Activated B cell treated with CpG ODN at 0.5 μM for 24 hours (primary cell): ENCODE measurements at places on chromosomes 7 and 10. TPM values are rescaled to one million over a fixed set of nuclear protein-coding genes. Genes with fewer than 3 reads are reported as not detected.

- H3K36me3 ChIP-seq = peaks cover 35% of the 10 kb centered on the region
- H3K27me3 ChIP-seq = peaks cover 4% of the 10 kb centered on the region
- peak overlapping the region; percentile 89 for H3K4me3 ChIP-seq
- peaks cover 46% of the 10 kb centered on the region for H3K4me1 ChIP-seq
Measured at GRCh38 chr7:23299770-23300300, 696 bp downstream of the MALSU1 start.

DNA sequence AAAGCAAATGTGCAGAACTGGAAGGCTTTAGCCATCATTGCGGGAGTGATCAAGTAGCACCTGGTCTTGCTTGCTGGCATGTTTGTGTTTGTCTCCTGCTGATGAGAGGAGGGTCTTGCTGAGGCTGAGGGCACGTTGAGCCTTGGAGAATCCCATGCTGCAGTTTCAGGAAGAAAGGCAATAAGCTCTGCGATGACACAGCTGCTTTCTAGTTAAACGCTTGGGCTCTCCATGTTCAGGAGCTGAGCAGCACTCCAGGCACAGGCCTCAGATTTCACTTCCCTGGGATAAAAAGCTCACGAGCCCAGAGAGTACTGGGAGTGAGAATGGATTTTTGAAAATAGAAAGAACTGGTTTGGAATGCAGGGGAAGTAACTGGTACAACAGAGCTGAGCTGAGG, 100.8 kb downstream of the LRRC18 start:
- no peak overlapping the region for H3K27ac ChIP-seq
- no peaks in the 10 kb centered on the region for H3K27me3 ChIP-seq
- H3K4me3 ChIP-seq = no peak overlapping the region
- no peaks in the 10 kb centered on the region for H3K4me1 ChIP-seq

GRCh38 chr7:155643804-155644177, 670 bp upstream of the RBM33 start:
- H3K27ac ChIP-seq = peak overlapping the region; percentile 98
- H3K4me1 ChIP-seq = peaks cover 49% of the 10 kb centered on the region
- no peak for DNase-seq
- peaks cover 65% of the 10 kb centered on the region for H3K36me3 ChIP-seq
- H3K4me3 ChIP-seq = peak overlapping the region; percentile 98

DNA sequence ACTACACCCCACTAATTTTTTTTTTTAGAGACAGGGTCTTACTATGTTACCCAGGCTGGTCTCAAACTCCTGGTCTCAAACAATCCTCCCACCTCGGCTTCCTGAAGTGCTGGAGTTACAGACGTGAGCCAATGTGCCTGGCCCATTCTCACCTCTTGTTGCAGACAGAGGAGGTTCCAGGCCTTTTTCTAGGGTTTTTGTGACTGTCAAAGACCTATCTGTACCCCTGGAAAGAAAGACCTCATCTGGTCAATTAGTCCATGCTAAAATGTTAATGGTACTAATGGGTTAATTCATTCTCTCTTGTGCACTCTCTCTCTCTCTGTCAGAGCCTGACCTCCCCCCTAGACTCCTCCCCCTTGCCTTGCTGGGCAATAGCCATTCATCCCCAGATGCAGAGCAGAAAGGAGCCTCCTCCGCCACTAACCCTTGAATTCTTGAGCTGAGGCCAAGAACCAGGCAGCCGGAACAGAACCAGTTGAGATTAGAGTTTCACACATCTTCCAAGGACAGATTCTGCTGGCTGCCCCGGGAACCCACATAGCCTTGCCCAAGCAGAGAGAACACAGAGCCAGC, 209.7 kb downstream of the SKIDA1 start:
- no peaks in the 10 kb centered on the region for H3K36me3 ChIP-seq
- no peaks in the 10 kb centered on the region for H3K27me3 ChIP-seq
- no peak for DNase-seq

- DNase-seq = no peak
- H3K4me1 ChIP-seq = no peaks in the 10 kb centered on the region
- H3K36me3 ChIP-seq = no peaks in the 10 kb centered on the region
- no peak overlapping the region for H3K27ac ChIP-seq
- H3K27me3 ChIP-seq = no peaks in the 10 kb centered on the region
- H3K4me3 ChIP-seq = no peak overlapping the region
Measured at GRCh38 chr10:37314862-37315261, 189.5 kb downstream of the ANKRD30A start.

DNA sequence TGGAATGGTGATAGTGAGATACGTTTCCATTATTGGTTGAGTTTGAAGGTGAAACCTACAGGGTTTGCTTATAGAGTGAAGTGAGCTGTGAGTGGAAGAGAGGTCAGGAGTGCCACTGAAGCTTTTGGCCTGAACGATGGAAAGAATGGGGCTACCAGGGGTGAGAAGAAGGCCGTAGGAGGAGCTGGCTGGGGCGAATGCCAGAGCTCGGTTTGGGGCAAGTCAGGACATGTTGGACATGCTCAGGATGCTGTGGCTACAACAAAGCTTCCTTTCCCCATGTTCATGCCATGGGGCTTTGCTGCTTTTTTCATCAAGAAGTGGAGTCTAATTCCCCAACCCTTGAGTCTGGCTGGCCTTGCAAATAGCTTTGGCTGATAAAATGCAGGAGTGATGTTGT, 253.7 kb downstream of the GLRX3 start:
- H3K27ac ChIP-seq = no peak overlapping the region
- no peaks in the 10 kb centered on the region for H3K4me1 ChIP-seq
- no peak for DNase-seq
- H3K36me3 ChIP-seq = no peaks in the 10 kb centered on the region
- H3K4me3 ChIP-seq = no peak overlapping the region

DNA sequence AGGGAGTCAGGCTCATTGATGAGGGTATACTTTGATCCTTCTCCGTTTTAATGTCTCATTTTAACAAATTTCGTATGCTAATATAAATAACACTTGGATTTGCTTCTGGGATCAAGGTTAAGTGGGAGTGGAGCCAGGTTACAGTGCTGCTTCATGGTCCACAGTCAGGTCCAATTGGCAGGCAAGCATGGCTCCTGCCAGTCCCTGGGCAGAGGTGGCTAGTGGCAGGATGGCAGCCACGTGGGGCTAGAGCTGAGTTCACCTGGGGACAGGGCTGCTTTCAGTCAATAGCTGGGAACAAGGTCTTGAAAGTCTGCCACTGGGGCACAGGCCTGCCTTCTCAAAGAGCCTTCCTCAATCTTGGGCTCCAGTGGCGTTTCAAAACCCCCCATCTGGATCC, 16.0 kb upstream of the VWA2 start:
- no peak overlapping the region for H3K4me3 ChIP-seq
- H3K27ac ChIP-seq = no peak overlapping the region
- DNase-seq = no peak
- H3K36me3 ChIP-seq = no peaks in the 10 kb centered on the region
- H3K4me1 ChIP-seq = no peaks in the 10 kb centered on the region

- no peak for DNase-seq
- H3K36me3 ChIP-seq = no peaks in the 10 kb centered on the region
- H3K27me3 ChIP-seq = no peaks in the 10 kb centered on the region
Measured at GRCh38 chr10:66746711-66747110, 179.1 kb upstream of the LRRTM3 start.

GRCh38 chr10:96413151-96413787, 54.5 kb upstream of the OPALIN start:
- peaks cover 14% of the 10 kb centered on the region for H3K27me3 ChIP-seq
- no peak for DNase-seq
- no peak overlapping the region for H3K27ac ChIP-seq

GRCh38 chr7:73978661-73979563, 49.1 kb upstream of the ELN start:
- H3K4me1 ChIP-seq = peaks cover 8% of the 10 kb centered on the region
- peaks cover 4% of the 10 kb centered on the region for H3K27me3 ChIP-seq
- H3K27ac ChIP-seq = no peak overlapping the region
- H3K4me3 ChIP-seq = no peak overlapping the region

GRCh38 chr7:155698633-155699032, 54.2 kb downstream of the RBM33 start:
- DNase-seq = no peak
- H3K36me3 ChIP-seq = peaks cover 62% of the 10 kb centered on the region
- no peaks in the 10 kb centered on the region for H3K27me3 ChIP-seq
- no peak overlapping the region for H3K4me3 ChIP-seq

DNA sequence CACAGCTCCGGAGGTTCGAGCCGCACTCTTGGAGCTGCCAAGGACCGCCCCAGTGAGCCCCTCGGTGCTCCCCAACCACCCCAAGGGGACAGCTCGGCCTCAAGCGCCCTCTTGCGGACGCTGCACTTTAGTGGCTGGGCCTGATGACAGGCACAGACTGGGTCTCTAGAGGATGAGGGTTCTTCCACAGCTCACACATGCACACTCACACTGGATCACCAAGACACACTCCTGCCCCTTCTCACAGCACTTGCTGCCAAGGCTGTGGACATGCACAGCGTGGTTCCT, 2.1 kb downstream of the RET start:
- no peak overlapping the region for H3K4me3 ChIP-seq
- H3K36me3 ChIP-seq = no peaks in the 10 kb centered on the region
- DNase-seq = no peak
- H3K4me1 ChIP-seq = peaks cover 10% of the 10 kb centered on the region
- peaks cover 41% of the 10 kb centered on the region for H3K27me3 ChIP-seq

DNA sequence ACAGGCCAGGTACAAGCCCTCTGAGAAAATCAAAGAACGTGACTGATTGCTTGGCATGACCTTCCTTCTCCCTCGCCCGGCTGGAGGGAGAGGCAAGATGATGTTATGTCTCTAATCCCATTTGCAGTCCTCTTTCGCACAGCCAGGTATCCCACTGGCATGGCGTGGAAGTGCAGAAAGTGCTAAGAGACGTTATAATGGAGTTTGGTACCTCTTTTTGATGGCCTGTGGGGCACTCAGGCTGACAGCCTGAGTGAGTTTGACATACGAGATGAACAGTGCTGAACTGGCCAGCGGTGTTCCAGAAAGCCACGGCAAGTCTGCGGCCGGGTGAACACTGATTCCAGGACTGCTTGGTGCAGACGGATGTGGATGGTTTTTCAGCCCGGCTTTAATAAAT, 241.6 kb downstream of the RAB11FIP2 start:
- H3K27ac ChIP-seq = no peak overlapping the region
- H3K36me3 ChIP-seq = no peaks in the 10 kb centered on the region
- H3K27me3 ChIP-seq = peaks cover 3% of the 10 kb centered on the region
- H3K4me1 ChIP-seq = no peaks in the 10 kb centered on the region
- no peak overlapping the region for H3K4me3 ChIP-seq

GRCh38 chr7:117083648-117084047, 130.3 kb downstream of the ST7 start:
- no peaks in the 10 kb centered on the region for H3K27me3 ChIP-seq
- no peak for DNase-seq
- no peak overlapping the region for H3K4me3 ChIP-seq
- peaks cover 8% of the 10 kb centered on the region for H3K4me1 ChIP-seq
- no peaks in the 10 kb centered on the region for H3K36me3 ChIP-seq
- no peak overlapping the region for H3K27ac ChIP-seq

- peaks cover 12% of the 10 kb centered on the region for H3K27me3 ChIP-seq
- DNase-seq = no peak
- H3K27ac ChIP-seq = no peak overlapping the region
Measured at GRCh38 chr10:124912101-124912886, 29.6 kb upstream of the ZRANB1 start.

GRCh38 chr7:130560972-130561371, 69.1 kb downstream of the MEST start:
- H3K27ac ChIP-seq = no peak overlapping the region
- peaks cover 4% of the 10 kb centered on the region for H3K4me1 ChIP-seq
- no peaks in the 10 kb centered on the region for H3K27me3 ChIP-seq
- H3K4me3 ChIP-seq = no peak overlapping the region
- no peak for DNase-seq
- H3K36me3 ChIP-seq = peaks cover 13% of the 10 kb centered on the region

DNA sequence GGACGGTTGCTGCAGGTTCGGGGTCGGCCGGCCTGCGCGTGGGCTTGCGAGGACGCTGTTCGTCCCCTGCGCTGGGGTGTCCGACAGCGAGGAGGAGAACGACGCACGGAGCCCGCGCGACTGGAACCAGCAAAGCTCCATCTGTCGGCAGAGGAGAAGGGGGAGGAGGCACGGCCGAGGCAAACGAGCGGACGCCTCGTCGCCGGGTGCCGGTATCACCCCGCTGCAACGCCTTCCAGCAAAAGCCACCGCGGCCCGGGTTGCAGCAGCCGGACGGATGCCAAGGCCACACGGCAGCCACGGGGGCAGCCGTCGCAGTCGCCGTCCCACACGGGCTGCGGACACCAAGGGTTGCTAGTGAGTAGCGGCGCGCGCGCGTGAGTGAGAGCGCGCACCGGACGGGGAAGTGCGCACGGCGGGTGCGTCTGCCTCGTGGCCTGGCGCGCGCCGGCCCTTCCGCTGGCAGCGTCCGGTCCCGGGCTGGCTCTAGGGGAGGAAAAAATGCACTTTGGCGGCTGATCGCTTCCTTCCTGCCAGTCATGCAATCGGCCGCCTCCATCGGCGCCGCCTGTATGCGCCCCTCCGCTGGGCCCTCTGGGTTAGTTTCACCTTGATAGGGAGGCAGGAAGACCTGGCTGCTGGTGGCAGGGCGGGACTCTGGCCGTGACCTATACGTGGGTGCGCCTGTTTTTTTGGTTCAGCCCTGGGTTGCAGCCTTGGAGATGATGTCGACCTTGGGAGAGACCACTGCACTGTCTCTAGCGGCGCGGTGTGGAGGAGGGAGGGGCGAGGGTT, 434 bp downstream of the STAMBPL1 start:
- H3K27ac ChIP-seq = peak overlapping the region; percentile 99
- peaks cover 52% of the 10 kb centered on the region for H3K4me1 ChIP-seq
- no peaks in the 10 kb centered on the region for H3K27me3 ChIP-seq
- peak overlapping the region; percentile 96 for H3K4me3 ChIP-seq
- peak; percentile 77 for DNase-seq

DNA sequence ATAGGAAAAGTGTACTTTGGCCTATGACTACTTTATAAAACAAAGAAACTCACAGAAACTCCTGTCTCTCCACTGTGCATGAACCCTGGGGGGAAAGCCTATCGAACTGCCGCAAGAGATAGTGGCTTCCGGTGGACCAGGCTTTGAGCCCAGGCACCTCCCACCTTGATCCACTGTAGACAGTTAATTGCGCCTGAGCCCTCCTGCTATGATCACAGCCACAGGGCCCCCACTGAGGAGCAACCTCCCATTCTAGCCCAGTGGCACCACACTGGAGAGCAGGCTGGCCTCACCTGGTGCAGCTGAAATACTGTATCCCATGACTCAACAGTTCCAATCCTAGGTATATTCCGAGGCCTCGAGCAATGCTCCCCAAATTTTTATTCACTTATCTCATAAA, 98.8 kb downstream of the COBL start:
- no peak overlapping the region for H3K4me3 ChIP-seq
- H3K36me3 ChIP-seq = no peaks in the 10 kb centered on the region
- H3K27me3 ChIP-seq = no peaks in the 10 kb centered on the region
- H3K27ac ChIP-seq = no peak overlapping the region

SMKR1 gene
- 2.2 and 2.4 TPM in 2 replicates for total RNA-seq

GPR26 gene
- not detected in 2 replicates for total RNA-seq

HOXA4 gene
- 0.17 and 0.40 TPM in 2 replicates for total RNA-seq

MBL2 gene
- total RNA-seq = not detected in 2 replicates

ZNF853 gene
- 2.8 and 3.2 TPM in 2 replicates for total RNA-seq

HKDC1 gene
- not detected in 2 replicates for total RNA-seq

CADPS2 gene
- total RNA-seq = not detected in 2 replicates

MYOZ1 gene
- not detected in 2 replicates for total RNA-seq

TMEM236 gene
- 0.09 and 0.10 TPM in 2 replicates for total RNA-seq

ZCCHC24 gene
- total RNA-seq = 1.1 and 1.3 TPM in 2 replicates

CYP26C1 gene
- total RNA-seq = 0.15 and 0.24 TPM in 2 replicates

RBAK gene
- total RNA-seq = 16.3 and 20.2 TPM in 2 replicates

TWIST1 gene
- not detected in 2 replicates for total RNA-seq

OR6V1 gene
- not detected in 2 replicates for total RNA-seq

TFEC gene
- 35.0 and 39.7 TPM in 2 replicates for total RNA-seq

AQP1 gene
- total RNA-seq = 0.44 TPM in 1 of 2 replicates, not detected in the other

ZNF438 gene
- total RNA-seq = 2.9 and 3.9 TPM in 2 replicates

SLC16A9 gene
- 0.81 and 1.2 TPM in 2 replicates for total RNA-seq
